ENCODE measurements at places on chromosomes 2 and 18.

GRCh38 chr18:49225160-49225559, 235.3 kb downstream of the DYM start:
- no peak for DNase-seq

- no peak for DNase-seq
These were observed 174.1 kb downstream of the TFCP2L1 start for GRCh38 chr2:121110924-121111323.

GRCh38 chr18:23460285-23461273, 7.5 kb downstream of the RIOK3 start:
- no peak for DNase-seq

DNA sequence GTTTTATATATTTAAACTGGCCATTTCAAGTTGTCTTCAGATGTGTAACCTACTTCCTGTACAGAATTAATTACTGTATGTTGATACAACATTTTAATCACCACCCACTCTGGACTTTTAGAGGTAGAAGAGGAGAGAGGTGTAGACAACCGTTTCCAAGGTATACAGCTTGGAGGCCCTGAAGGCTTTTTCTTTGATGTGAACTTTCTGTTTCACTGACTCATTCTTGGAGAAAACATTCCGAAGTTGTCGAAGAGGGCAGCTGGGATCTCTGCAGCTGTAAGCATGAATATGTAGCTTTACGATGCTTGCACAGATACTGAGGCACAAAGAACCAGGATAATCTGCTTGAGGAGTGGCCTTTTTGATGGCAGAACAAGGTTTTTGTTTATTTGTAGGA, 137.0 kb downstream of the NCKAP5 start:
- no peak for DNase-seq

- DNase-seq = no peak
These were observed 69.3 kb upstream of the FN1 start for GRCh38 chr2:215505044-215505786.

DNA sequence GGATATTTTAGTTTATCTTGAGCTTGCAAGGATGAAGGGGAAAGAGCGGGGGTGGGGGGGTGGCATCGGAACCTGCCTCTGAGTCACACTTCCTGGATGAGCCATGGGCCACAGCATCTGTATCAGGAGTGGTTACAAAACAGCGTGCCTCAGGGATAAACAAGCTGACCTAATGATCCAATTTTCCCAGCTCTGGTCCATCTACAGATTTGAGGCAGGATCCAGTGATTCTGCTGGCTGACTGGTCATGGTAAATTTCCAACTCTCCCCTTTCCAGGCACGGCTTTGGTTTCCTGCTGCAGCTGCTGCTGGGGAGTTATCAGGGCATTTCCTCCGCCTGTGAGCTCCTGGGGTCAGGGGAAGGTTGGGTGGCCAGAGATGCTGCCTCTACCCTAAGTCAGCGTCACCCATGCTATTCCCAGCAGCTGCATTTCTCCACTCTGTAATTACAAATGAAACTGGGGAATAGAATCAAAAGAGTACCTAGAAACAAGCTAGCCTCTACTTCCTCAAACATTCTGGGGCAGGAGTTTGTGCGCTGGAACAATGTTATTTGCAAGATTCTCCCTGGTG, 4.7 kb upstream of the HPCAL1 start:
- DNase-seq = no peak

- DNase-seq = no peak
These were observed 852.3 kb upstream of the CRIM1 start for GRCh38 chr2:35503311-35503710.

DNA sequence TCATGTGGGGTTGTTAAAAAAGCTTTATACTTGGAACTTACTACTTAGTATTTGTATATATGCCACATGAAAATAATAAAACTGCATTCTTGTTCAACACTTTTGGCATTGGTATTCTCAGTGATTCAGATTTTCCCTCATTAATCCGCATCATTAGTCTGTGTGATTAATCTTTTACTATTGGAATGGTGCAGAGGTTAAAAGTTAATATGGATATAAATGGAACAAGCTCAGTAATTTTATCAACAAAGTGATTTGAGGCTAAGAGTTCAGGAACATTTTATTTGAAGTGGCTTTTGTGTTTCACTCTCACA, 45.4 kb upstream of the REG3G start:
- no peak for DNase-seq

DNA sequence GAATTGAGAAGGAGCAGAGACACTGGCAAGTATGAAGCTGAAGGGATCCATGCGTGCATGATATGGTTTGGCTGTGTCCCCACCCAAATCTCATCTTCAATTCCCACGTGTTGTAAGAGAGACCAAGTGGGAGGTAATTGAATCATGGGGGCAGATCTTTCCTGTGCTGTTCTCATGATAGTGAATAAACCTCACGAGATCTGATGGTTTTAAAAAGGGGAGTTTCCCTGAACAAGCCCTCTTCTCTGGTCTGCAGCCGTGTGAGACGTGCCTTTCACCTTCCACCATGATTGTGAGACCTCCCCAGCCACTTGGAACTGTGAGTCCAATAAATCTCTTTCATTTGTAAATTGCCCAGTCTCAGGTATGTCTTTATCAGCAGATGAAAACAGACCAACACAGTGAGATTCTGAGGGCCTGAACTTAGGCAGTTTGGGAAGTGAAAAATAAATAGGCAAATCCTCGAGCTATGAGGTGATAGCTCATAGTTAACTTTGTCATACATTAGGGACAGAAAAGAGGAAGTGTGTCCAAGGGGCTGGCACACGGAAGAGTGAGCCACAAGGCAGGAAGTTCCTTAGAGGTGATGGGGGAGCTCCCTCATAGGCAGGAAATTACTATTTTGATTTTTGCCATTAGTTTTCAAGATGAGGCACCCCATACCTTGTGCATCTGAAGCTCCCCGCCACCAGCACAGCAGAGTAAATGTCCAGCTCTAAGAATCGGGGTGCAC, 658.8 kb upstream of the ID2 start:
- no peak for DNase-seq

- no peak for DNase-seq
These were observed 272.0 kb downstream of the SMAD2 start for GRCh38 chr18:47658498-47658897.

DNA sequence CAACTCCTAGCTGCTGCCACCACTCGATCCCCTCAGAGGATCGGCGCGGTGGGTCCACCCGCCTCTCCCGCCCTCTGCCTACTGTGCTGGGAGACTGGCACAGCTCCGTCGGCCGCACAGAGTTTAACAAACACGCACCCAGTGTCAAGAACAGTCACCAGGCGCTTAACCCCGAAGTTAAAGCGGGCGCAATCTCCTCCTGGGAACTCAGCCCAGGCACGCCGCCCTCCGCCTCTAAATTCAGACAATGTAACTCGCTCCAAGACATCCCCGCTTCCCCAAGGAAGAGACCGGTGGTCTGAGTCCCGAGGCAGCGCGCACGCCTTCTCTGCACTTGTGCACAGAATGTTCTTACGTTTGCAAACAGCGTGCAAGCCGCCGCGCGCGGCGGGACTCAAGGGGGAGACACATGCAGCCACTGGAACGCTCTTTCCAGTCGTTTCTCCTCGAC, 533 bp downstream of the CXCR4 start:
- no peak for DNase-seq
